ENCODE measurements at places on chromosomes 2 and 18. TPM values are rescaled to one million over a fixed set of nuclear protein-coding genes. Genes with fewer than 3 reads are reported as not detected.

DNA sequence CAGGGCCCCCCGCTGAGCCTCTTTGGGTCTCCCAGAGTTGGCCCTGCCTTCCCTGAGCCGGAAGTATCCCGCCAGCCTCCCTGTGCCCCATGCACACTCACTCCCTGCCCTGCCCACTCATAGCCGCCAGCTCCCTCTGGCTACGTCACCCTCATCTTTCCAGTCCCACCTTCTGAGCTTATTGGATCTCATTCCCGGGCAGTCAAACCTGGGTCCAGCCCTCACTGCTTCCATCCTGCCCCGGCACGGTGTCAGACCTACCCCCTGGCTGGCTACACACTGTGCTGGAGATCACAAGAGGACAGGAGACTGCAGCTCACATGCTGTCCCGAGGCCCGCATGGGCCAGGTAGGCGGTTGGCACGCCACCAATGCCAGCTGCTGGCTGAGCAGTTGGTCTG is 147.2 kb downstream of the ASB1 start:
- H3K27ac ChIP-seq, result no peak overlapping the region
- no peak overlapping the region for H3K4me3 ChIP-seq
- no peak for DNase-seq
- no peaks in the 10 kb centered on the region for H3K27me3 ChIP-seq

SLC5A7 gene
- 0.41 TPM for total RNA-seq

NT5C1B gene
- total RNA-seq, result not detected

GRCh38 chr2:105274046-105274445 is 32.5 kb downstream of the GPR45 start:
- H3K27me3 ChIP-seq, result no peaks in the 10 kb centered on the region
- no peaks in the 10 kb centered on the region for H3K4me1 ChIP-seq
- no peak for DNase-seq

DNA sequence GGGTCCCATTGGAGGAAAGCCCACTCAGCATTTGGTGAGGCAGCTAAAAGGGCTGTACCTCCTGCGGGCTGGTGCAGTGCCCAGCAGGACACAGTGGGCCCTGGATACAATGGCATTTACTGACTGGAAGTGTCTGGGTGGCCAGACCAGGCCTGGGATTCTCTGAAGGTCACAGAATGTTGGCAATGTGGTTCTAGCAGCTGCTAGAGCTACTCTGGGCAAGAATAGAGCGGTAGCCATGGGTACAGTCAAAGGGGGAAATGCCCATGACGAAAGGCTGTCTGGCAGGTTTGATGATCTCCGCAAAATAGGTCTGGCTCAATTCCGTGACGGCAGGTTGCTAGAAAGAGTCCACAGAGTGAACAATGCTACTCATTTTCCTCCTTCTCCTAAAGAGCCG is 241.8 kb downstream of the AFF3 start:
- H3K4me3 ChIP-seq, result no peak overlapping the region
- H3K27ac ChIP-seq, result no peak overlapping the region
- no peaks in the 10 kb centered on the region for H3K27me3 ChIP-seq
- H3K36me3 ChIP-seq, result no peaks in the 10 kb centered on the region
- DNase-seq, result no peak

GRCh38 chr2:71507476-71507875 is 54.1 kb downstream of the DYSF start:
- no peak for DNase-seq
- H3K27ac ChIP-seq, result no peak overlapping the region
- no peaks in the 10 kb centered on the region for H3K36me3 ChIP-seq
- no peaks in the 10 kb centered on the region for H3K4me1 ChIP-seq
- no peaks in the 10 kb centered on the region for H3K27me3 ChIP-seq

Data from transverse colon (tissue), 4 donors.